ENCODE measurements at places on chromosomes 11 and 22.

DNA sequence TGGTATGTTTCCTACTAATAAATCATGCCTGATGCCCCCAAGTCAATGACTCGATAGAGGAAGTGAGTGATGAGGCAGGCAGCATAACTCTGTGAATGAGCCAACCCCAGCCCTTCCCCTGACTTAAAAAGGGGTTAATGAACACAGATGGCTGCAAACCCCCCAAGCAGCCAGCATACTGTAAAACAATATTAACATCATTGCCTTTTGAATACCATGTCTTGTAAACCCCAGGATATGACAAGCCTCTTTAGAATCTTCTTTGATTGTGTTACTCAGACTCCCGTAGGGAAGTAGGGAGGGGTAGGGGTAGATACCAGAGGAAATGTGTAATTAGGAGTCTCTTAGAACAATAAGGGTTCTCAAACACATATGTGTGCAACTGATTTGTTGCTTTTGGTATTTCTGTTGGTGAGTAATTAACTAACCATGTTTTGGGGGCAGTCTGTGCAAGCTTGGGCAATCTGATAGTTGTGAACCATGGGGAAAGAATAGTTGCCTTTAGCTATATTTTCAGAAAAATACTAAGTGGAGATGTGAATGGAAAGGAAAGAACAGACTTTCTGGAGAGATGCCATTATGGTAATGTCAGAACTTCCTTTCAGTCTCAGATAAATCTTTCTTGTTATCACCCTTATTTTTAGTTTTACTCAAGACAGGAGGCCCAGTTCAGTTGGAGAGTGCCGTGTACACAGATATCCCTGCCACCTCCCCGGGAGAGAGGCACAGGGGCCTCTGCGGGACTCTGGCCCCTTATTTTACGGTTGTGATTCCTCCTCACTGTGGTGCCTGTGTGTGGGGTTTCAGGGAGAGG lies 701.8 kb downstream of the NTM start:
- DNase-seq = peak; percentile 89

DNA sequence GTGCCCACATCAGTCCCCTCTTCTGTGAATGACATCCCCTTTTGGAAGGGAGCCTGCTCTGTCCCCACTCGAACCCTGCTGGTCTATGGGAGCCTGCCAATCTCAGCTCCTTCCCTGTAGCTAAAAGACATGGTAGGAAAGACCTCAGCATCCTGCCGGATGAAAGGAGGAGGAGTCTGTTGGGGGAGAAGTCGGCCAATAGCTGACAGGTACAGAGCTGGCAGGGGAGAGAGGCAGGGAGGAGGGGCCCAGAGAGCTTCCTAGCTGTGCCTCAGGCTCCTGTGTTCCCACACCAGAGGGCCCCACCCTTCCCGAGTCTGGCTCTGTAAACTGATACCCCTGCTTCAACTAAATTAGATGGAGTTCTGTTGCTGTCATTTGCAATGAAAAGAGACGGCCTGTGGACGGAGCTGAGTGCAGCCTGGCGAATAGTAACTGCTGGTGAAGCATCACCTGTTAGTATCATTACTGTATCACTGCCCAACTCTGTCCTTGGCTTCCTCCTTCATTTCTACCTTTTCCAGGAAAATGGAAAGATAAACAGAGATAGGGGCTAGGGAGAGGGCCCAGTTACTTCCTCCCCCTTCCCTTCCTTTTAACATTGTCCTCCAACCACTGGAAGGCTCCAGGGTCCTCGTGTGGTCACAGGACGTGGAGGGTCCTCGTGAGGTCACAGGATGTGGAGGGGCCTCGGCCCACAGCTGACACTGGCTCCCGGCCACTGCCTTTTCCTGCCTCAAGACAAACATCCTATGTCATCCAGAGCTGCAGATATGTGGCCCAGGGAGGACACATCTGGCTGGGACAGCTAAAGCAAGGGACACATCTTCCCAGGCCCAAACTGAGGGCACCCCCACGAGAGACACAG lies 15.1 kb downstream of the FXYD6 start:
- DNase-seq = no peak

- DNase-seq = no peak
Measured at GRCh38 chr11:116171271-116172140, 601.3 kb downstream of the BUD13 start.

GRCh38 chr22:47395481-47395880 lies 633.0 kb downstream of the TBC1D22A start:
- DNase-seq = no peak

DNA sequence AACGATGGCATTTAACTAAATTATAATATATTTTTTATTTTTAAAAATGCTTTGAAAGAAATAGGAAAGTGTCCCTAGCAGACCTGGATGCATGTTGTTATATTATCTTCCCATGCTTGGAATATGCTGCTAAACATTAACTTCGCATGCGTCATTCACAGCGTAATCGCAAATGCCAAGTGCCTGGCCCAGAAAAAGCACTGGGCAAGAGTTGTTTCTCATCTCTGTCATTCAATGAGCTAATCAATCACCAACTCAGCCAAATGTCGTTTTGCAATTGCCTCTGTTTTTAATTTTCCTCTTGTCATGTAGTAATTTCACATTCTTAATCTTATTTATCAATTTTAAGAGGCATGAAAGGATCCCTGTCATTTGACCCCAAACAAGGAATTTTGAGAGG lies 1421.9 kb downstream of the BRD1 start:
- DNase-seq = no peak

DNA sequence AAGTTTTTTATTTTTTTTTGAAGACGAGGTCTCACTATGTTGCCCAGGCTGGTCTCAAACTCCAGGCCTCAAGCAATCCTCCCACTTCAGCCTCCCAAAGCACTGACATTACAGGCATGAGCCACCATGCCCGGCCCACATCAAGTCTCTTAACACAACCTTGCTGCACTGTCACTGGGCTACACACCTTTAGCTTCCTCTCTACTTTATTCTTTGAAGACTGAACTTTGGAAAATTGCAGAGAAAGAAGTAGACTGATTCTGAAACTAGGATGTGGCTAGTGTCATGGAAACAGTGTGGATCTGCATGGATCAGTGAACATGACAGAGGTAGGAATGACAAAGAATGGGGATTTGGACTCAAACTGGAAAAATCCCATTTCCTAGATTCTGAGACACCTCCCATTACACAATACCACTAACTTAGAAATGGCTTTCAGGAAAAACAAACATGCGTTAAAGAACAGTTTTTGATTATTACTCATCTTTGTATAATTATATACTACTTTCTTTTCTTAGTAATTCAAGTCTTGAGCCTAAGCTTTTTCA lies 99.6 kb upstream of the SPON1 start:
- DNase-seq = no peak

GRCh38 chr11:128188346-128189004 lies 398.9 kb downstream of the ETS1 start:
- no peak for DNase-seq

GRCh38 chr11:119673759-119674336 lies 55.2 kb downstream of the NECTIN1 start:
- DNase-seq = no peak

- DNase-seq = no peak
Measured at GRCh38 chr11:3001496-3001895, 9.4 kb upstream of the NAP1L4 start.

- DNase-seq = peak; percentile 95
Measured at GRCh38 chr11:10298342-10298741, 4.3 kb upstream of the SBF2 start.

- peak; percentile 23 for DNase-seq
Measured at GRCh38 chr11:100397401-100397800, 289.7 kb upstream of the ARHGAP42 start.

DNA sequence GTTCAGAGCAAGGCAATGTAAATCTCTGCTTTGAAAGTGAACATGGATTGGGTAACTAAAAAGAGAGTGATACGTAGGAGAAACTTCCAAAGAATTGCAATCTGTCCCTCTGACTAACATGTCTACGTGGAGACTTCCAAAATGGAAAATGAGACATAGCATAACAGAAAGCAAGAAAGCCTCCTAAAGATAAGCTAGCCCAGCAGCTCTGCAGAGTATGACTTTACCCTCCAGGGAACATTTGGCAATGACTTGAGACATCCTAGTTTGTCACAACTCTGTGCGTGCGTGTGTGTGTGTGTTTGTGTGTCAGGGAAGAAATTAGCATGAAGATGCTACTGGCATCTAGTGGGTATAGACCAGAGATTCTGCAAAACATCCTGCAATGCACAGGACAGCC lies 817.4 kb downstream of the NTM start:
- DNase-seq = peak; percentile 19

- no peak for DNase-seq
Measured at GRCh38 chr11:68122936-68123539, 1.9 kb upstream of the CHKA start.

- peak; percentile 74 for DNase-seq
Measured at GRCh38 chr22:28594797-28595462, 84.7 kb downstream of the TTC28 start.

DNA sequence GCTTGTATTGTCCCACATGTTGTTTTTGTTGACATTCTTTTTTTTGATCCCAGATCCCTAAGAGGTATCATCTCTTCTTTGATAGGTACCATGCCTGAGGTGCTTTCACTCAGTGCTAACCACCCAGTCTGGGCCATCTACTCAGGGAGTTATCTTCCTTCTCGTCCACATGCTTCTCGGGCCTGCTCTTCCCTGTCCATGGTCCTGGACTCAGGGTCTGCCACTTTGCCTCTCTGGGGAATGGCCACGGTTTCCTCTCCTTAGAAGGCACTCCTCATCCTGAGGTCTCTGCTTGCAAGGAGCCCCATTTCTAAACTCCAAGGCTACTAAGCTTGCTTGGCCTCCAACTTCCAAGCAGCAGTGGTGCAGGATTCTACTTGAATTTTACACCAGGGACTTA lies 227.0 kb upstream of the NCAM1 start:
- peak; percentile 48 for DNase-seq

DNA sequence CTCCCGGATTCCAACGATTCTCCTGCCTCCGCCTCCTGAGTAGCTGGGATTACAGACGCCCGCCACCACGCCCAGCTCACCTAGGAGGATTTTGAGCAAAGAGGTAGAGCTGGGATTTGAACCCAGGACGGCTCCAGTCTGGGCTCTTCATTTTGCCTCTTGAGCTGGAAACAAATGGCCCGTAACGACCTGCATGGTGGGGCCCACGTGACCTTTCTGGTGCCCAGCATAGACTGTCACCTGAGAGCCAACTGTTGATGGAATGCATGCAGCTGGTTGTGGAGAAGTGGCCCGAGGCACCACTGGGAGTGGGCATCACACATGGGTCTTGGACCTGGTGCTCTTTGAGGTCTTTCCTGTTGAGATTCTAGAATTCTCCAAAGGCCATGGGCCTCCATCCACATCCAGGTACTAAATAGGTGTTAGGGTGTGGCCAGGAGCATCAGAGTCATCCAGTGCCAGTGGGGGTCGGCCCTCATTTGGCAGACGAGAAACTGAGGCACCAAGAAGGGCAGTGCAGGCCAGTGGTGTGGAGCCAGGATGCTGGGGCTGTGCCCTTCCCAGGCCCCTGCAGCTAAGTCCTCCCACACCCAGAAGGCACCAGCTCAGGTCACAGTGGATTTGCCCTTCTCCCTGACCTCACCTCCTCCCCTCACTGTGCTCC lies 3.9 kb downstream of the ATF4 start:
- no peak for DNase-seq

GRCh38 chr22:38652859-38653258 lies 3.3 kb downstream of the FAM227A start:
- no peak for DNase-seq

- DNase-seq = no peak
Measured at GRCh38 chr22:36682811-36683210, 20.7 kb downstream of the CACNG2 start.

GRCh38 chr22:44536411-44536810 lies 38.4 kb upstream of the RTL6 start:
- no peak for DNase-seq

GRCh38 chr22:22180738-22181285 lies 63.8 kb upstream of the VPREB1 start:
- DNase-seq = no peak

GRCh38 chr22:46008291-46008690 lies 31.3 kb upstream of the WNT7B start:
- DNase-seq = no peak
